ENCODE measurements at places on chromosomes 13 and 19.

- no peaks in the 10 kb centered on the region for H3K36me3 ChIP-seq
- no peaks in the 10 kb centered on the region for H3K4me1 ChIP-seq
- H3K4me3 ChIP-seq = no peak overlapping the region
- DNase-seq = no peak
Measured at GRCh38 chr13:80469853-80470381, 129.0 kb upstream of the SPRY2 start.

GRCh38 chr19:31326329-31327028 lies 22.8 kb downstream of the TSHZ3 start:
- H3K36me3 ChIP-seq = no peaks in the 10 kb centered on the region
- H3K27me3 ChIP-seq = no peaks in the 10 kb centered on the region
- no peak overlapping the region for H3K27ac ChIP-seq
- no peaks in the 10 kb centered on the region for H3K4me1 ChIP-seq
- no peak for DNase-seq

GRCh38 chr19:55537741-55538111 lies 793 bp upstream of the SBK2 start:
- no peak for DNase-seq
- H3K4me1 ChIP-seq = no peaks in the 10 kb centered on the region
- H3K27me3 ChIP-seq = no peaks in the 10 kb centered on the region
- no peak overlapping the region for H3K4me3 ChIP-seq
- no peak overlapping the region for H3K27ac ChIP-seq

GRCh38 chr19:51296336-51297093 lies 14.9 kb upstream of the IGLON5 start:
- H3K4me1 ChIP-seq = no peaks in the 10 kb centered on the region
- no peaks in the 10 kb centered on the region for H3K36me3 ChIP-seq
- no peak overlapping the region for H3K27ac ChIP-seq
- H3K27me3 ChIP-seq = peaks cover 2% of the 10 kb centered on the region
- no peak overlapping the region for H3K4me3 ChIP-seq
- no peak for DNase-seq

DNA sequence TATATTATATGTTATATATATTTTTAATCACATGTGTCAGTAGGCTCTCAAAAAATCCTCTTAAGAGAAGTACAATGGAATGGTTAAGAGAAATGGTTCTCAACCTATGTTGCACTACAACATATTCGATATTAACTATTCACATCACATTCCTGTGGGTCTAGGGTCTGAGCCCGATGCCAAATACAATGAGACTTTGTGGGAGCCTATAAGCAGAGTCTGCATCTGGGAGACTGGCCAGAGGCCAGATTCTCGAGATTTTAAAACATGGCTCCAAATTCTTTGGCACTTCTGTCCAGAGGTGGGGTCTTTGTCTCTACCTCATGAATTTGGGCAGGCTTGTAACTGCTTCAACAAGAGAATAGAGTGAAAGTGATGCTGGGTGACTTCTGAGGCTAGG lies 79.4 kb upstream of the NBEA start:
- H3K27me3 ChIP-seq = no peaks in the 10 kb centered on the region
- H3K4me1 ChIP-seq = no peaks in the 10 kb centered on the region
- H3K36me3 ChIP-seq = no peaks in the 10 kb centered on the region
- no peak overlapping the region for H3K27ac ChIP-seq
- no peak for DNase-seq

All from B cell (primary cell).